ENCODE measurements at places on chromosomes 16 and 17.

DNA sequence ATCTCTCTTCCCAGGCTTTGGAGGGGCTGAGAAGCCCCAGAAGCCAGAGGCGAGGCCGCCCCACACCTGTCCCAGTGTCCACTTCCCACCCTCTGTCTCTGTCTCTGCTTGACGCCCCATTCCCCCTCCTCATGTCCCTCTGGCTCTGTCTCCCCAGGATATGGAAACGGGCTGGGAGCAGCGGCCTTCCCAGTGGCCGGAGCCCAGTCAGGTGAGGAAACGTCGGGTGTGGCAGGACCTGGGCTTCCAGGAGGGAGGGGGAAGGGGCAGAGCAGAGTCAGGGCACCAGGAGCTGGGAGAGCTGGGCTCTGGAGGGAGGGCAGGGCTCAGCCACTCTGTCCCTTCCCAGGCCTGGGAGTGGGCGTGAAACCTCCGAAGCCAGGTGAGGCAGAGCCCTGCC is 10.6 kb upstream of the PKMYT1 start:
- no peak for DNase-seq

GRCh38 chr17:79549141-79549915 is 61.5 kb downstream of the RBFOX3 start:
- no peak for DNase-seq

DNA sequence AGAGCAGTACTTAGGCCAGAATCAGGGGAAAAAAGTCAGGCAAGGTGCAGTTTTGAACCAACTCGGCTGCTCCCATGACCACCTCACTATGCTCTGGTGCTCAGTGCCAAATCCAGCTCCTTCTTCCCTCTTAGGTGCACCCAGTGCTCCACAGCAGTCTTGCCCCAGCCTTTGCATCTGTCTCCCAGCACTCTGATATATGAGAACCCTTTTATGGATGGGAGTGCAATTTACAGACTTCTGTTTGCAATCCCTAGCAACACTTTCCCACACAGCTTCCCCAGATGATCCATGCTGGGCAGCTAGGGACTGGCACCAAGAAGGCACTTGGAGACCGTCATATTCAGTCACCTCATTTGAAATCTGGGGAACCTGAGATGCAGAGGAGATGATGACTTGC is 267.9 kb upstream of the CCL2 start:
- no peak for DNase-seq

DNA sequence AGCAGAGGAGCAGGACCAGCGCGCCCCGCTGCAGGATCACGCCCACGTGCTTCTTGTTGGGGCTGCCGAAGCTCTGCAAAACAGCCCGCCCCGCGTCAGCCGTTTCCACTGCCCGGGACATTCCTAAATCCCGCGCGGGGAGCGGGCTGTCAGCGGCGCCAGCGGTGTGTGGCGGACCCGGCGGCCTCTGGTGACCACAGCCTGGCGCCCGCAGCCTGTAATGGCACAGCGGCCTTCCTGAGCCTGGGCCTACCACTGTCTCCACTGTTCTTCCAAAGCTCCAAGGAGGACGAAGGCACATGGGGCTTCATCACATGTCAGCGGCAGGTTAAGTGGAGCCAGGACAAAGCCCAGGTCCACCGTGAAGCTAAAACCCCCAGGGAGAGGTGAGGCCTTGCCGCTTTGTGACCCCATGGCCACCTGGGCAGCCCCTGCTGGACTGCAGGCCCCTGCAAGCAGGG is 2.5 kb downstream of the SLC47A2 start:
- DNase-seq: no peak

DNA sequence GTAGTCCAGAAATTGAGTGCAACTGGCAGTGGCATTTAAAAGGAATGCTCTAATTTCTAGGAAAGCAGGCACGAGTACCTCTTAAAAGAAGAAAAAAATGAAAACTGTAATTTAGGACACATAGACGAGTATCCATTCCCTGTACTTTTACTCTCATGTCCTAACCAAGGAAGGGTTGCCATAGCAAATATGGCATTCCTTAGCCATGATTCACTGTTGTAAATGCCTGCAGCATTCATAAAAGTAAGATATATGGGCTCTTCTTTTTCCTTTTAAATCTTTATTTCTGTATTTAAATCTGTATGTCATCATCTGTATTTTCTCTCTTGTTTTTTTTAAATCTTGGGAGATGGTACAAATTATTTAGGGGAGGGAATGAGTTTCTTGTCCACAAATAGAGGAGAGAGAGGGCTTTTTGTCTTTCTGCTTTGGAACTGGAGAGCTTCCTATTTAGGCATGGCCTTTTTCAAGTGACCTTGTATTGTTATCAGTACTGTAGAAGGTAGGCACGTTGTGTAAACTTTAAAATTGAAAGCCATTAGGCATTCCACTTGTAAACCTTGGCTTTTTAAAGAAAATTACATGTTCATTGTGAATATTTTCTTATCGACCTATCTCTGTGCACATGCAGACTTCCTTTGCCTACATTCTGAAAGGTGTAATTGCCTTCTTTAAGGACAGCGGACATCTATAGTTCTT is 50.0 kb downstream of the TENT4B start:
- no peak for DNase-seq

- no peak for DNase-seq
Measured at GRCh38 chr16:56258508-56259424, 67.5 kb downstream of the GNAO1 start.

GRCh38 chr16:86757704-86758040 is 179.3 kb downstream of the FOXL1 start:
- no peak for DNase-seq

GRCh38 chr16:87496447-87496801 is 3.6 kb upstream of the ZCCHC14 start:
- no peak for DNase-seq

DNA sequence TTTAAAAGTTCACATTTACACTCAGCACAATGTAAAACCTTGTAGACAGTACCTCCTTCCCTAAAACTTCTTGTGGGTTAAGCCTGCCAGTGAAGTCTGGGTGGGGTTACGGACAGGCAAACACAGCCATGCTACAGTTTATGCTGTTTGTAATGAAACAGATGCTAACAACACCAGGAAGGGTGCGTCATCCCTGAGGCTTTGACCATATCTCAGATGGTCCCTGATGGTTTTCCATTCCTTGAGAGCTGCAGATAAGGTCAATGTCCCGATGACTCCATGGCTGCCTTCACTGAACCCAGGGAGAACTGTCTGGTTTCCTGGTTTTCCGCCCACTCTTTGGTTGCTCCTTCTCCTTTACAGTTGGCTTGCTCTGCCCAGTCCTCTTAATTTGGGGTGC is 29.1 kb downstream of the GAS7 start:
- no peak for DNase-seq

GRCh38 chr16:61295311-61295710 is 740.9 kb downstream of the CDH8 start:
- no peak for DNase-seq

DNA sequence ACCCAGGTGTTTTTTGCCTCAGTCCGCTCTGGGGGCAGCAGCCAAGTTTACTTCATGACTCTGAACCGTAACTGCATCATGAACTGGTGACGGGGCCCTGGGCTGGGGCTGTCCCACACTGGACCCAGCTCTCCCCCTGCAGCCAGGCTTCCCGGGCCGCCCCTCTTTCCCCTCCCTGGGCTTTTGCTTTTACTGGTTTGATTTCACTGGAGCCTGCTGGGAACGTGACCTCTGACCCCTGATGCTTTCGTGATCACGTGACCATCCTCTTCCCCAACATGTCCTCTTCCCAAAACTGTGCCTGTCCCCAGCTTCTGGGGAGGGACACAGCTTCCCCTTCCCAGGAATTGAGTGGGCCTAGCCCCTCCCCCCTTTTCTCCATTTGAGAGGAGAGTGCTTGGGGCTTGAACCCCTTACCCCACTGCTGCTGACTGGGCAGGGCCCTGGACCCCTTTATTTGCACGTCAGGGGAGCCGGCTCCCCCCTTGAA is 2.1 kb upstream of the C17orf107 start:
- no peak for DNase-seq

DNA sequence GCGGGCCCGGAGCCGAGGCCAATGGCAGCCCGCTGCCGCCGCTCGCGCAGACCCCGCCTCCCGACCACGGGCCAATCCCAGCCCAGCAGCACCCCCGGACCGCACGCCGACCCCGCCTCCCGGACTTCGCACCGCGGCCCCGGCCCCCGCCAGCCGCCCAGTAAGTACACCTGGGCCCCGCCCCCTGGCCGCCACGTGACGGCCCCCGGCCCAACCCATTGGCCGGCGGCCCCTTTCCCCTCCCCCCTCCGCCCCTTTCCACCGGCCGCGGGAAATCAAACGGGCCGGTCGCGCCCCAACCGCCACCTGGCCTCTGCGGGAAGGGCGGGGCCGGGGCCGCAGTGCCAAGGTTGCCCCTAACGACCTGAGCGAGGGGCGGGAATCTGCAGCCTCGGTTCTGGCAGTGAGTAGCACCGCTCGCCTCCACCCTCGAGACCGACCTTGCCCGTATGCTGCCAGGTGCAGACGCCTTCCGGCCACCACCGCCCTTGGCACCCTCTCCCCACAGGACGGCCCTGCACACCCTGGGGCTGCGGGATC is at the start of gene YBX2:
Gene YBX2 (minus strand): TSS at position 26 of the 540 bp plus-strand sequence. CDS start 139 bp downstream, outside the sequence.
- DNase-seq: peak; percentile 76

- DNase-seq: no peak
Measured at GRCh38 chr17:16913463-16913862, 58.5 kb downstream of the TNFRSF13B start.

GRCh38 chr16:29824589-29825144 is 4.4 kb downstream of the MVP start:
- no peak for DNase-seq

DNA sequence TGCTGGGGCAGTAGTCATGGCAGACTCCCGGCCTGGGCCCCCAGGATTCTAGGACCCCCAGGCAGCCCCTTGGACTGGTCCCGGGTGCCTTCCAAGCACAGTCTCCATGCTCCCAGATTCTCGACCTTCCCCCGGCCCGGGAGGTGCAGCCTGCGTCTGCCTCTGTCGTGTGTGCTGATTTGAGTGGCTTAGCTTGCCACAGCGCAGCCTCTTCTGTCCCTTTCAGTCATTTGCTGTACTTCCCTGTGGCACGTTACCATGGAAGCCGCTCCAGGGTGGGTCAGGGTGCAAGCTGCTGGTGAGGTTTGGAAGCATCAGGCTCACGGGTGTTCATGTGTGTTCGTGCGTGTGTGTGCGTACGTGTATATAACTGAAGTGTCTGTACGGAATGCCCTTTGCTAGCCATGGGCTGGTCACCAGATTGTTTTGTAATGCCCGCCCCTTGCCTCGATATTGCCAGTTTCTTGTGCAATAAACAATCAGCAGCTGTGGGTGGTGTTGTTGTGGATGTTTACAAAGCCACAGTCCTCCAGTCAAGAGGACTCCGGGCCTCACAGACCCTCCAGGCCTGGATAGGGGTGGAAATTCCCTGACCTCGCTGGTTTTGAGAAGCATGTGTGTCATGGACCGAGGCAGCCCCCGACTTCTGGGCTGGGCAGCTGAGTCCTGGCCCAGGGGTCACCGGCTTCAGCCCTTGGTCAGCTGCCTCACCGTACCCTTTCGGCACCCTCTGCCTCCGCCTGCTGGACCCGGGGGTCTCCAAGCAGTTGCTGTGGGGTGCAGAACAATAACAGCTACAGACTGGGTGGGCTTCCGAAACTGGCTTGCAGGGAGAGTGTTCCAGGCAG is 9.7 kb upstream of the CLEC18A start:
- DNase-seq: no peak

DNA sequence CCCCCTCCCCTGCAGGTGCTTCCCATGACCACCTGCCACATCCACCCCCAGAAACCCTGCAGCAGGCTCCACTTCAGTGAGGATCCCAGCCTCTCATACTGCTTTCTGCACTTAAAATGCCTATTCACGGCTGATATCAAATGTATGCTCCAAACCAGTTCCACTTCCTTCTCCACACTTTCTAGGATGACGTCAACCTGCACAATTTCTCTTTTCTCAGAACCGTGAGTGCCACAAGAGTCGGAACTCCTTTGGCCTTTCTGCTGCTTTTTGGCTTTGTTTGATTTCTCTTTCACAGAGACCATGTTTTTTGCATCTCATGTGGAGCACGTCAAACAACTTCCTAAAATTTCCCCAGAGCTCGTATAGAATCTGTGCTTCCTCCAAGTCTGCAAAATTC is 378.8 kb upstream of the TNRC6C start:
- DNase-seq: no peak

- DNase-seq: no peak
Measured at GRCh38 chr16:52465711-52466267, 81.2 kb downstream of the TOX3 start.

DNA sequence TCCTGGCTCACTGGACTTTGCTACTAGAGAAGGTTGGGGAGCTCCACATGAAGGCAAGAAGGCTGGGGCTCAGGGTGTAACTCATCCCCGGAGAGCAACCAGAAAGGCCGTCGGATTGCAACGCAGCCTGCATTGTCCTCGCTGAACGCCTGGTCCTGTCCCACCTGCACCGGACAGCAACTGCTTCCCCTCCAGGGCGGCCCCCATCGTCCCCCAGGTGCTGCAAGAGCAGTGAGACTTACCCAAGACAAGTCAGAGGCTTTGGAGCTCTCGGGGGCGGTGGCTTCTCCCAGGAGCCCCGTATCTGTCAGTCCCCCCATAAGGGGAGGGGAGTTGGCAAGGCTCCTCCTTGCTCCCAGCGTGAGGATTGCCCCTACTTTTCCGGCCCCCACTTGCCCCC is 18.4 kb downstream of the METRNL start:
- no peak for DNase-seq

GRCh38 chr16:27242868-27243590 is 25.5 kb downstream of the NSMCE1 start:
- DNase-seq: no peak

GRCh38 chr17:18356624-18357023 is 6.7 kb downstream of the SHMT1 start:
- DNase-seq: no peak

- no peak for DNase-seq
Measured at GRCh38 chr17:40091691-40092397, 8.5 kb downstream of the NR1D1 start.

DNA sequence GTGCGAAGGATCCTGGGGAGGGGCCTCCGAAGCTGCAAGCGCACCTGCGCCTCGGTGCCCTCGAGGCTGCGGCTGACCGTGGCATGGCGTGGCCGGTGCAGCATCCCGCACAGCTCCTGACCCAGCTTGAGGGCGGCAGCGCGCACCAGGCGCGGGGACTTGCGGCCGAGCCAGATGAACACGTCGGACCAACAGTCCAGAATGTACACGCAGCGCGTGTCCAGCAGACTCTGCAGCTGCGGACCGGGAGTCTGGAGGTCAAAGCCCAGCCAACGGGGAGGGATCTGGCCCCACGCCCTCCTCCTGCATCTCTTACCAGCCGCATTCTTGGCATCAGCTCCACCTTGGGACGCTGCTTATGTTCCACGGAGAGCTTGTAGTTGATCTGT is 10.9 kb downstream of the FLII start:
- no peak for DNase-seq

GRCh38 chr16:66007717-66008116 is 358.8 kb upstream of the CDH5 start:
- DNase-seq: no peak

- no peak for DNase-seq
Measured at GRCh38 chr16:48102083-48103008, 53.4 kb downstream of the ABCC12 start.

DNA sequence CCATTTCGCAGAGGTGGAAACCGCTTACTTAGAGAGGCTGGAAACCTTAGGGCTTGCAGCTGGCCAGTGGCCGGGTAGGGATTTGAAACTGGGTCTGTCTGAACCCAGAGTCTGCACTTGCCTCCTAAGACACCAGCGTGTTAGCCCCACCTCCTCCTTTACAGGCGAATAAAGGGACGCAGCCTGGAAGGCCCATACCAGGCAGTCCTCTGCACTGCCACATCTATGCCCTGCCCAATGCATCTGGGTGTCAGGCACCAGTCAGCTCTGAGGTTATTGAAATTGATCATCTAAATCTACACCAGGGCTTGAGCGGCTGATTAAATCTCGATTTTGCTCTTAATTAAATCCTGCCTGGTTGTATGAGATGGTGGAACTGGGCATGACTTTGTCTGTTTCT is 19.9 kb upstream of the NAGS start:
- DNase-seq: no peak
